ENCODE measurements at places on chromosomes 2 and 18. TPM values are rescaled to one million over a fixed set of nuclear protein-coding genes. Genes with fewer than 3 reads are reported as not detected.

- peaks cover 3% of the 10 kb centered on the region for H3K4me1 ChIP-seq
- peak overlapping the region; percentile 62 for H3K27ac ChIP-seq
- DNase-seq: peak; percentile 86
- peak overlapping the region; percentile 68 for H3K4me3 ChIP-seq
Observed at GRCh38 chr2:130727286-130727924, 1.5 kb upstream of the GPR148 start.

DNA sequence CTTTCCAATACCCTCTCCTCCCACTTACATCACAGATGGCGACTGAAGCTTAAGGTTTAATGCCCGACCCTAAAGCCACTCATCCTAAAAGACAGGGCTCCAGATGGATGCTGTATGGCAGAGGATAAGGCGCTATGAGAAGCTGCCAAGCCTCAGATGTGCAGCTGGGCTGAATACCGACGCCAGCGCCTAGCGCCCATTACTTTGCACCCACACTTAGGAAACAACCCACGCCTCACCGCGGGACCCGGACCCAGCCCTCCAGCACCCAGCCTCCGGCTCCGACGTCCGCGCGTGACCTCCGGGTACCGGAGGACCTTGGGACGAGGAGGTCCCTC lies 335 bp downstream of the TRAK2 start:
- H3K27me3 ChIP-seq: no peaks in the 10 kb centered on the region
- peak overlapping the region; percentile 94 for H3K27ac ChIP-seq
- H3K4me3 ChIP-seq: peak overlapping the region; percentile 98
- H3K36me3 ChIP-seq: peaks cover 3% of the 10 kb centered on the region

GPR45 gene
- total RNA-seq: not detected

DNA sequence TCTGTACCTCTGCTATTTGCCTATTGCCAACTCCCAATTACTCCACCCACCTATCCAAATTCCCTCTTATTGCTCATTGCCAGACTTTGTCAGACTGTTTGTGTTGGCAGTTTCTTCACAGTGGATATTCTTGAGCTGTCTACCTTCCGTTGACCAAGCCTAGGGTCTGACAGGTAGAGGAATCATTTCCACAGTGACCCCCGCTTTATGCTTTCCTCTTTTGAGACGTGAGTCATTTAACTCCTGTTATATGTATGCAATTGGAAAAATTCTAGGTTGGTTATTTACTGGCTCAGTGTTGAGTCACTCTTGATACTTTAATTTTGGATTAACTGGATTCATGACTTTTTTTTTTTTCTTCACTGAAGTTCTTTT lies 187.7 kb downstream of the IRS1 start:
- H3K4me3 ChIP-seq: no peak overlapping the region
- H3K27ac ChIP-seq: no peak overlapping the region
- peaks cover 4% of the 10 kb centered on the region for H3K4me1 ChIP-seq
- no peaks in the 10 kb centered on the region for H3K36me3 ChIP-seq
- H3K27me3 ChIP-seq: no peaks in the 10 kb centered on the region

DNA sequence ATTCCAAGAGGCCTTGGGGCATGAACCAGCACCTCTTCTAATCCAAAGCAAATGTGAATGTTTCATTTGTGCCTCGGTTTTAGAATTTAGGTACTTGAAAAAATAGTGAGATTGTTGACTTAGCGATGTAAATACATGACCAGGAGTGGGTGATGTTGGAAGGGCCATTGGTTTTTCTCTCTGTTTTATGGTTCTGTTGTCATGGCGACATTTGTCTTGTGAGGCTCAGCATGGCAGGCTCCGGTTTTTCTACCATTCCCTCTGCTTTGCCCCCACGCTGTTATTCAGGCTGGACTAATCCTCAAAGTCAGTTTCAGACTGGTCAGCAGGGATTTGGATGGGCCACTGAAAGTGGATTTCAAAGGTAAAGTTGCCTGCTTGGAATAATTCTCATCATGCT lies 255.4 kb downstream of the ALPK2 start:
- H3K27ac ChIP-seq: no peak overlapping the region
- H3K4me1 ChIP-seq: no peaks in the 10 kb centered on the region
- no peak overlapping the region for H3K4me3 ChIP-seq
- DNase-seq: no peak
- no peaks in the 10 kb centered on the region for H3K27me3 ChIP-seq

DNA sequence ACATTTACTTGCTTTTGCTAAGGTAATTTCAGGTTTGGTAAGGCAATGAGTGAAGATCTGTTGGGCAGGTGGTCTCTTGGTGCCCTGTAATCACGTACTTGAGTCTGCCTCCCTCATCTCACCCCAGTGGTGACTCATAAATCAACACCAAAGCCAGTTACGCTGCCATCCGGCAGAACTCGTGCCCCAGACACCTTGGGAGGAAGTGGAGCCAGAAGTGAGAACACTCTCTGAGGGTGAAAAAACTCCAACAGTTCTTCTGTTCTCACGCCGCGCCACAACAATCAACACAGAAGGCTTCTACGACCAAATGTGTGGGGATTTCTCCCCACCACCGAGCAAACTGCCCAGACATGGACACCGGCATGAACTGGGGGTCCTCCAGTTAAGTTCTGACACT lies 206.2 kb downstream of the ARL4C start:
- no peaks in the 10 kb centered on the region for H3K27me3 ChIP-seq
- H3K36me3 ChIP-seq: no peaks in the 10 kb centered on the region
- H3K4me1 ChIP-seq: peaks cover 20% of the 10 kb centered on the region
- no peak overlapping the region for H3K4me3 ChIP-seq
- H3K27ac ChIP-seq: peak overlapping the region; percentile 38

- DNase-seq: no peak
- no peaks in the 10 kb centered on the region for H3K36me3 ChIP-seq
- peak overlapping the region; percentile 82 for H3K27ac ChIP-seq
- H3K4me3 ChIP-seq: no peak overlapping the region
Observed at GRCh38 chr2:207782238-207783030, 12.7 kb upstream of the FZD5 start.

ZNF892 gene
- 18.0 TPM for total RNA-seq

DNA sequence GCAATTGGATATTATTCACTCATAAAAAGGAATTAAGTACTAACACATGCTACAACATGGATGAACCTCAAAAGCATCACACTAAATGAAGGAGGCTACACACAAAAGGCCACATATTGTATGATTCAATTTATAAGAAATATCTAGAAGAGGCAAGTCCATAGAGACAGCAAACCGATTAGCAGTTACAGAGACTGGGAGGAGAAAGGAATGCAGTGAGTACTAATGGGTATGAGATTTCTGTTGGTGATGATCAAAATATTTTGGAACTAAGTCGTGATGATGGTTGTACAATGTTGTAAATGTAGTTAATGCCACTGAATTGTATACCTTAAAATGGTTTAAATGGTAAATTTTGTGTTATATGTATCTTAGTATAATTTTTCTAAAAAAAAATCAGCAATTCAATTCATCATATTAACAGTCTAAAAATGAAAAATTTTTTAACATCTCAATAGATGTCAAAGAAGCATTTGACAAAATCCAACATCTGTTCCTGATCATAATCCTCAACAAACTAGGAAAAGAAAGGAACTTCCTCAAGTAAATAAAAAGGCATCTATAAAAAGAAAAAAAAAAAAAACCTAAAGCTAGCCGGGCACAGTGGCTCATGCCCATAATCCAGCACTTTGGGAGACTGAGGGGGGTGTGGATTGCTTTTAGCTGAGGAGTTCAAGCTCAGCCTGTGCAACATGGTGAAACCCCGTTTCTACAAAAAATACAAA lies 98.1 kb downstream of the TGIF1 start:
- H3K4me1 ChIP-seq: peaks cover 1% of the 10 kb centered on the region
- H3K36me3 ChIP-seq: no peaks in the 10 kb centered on the region
- H3K27me3 ChIP-seq: peaks cover 9% of the 10 kb centered on the region
- H3K4me3 ChIP-seq: no peak overlapping the region

GRCh38 chr2:136149011-136149410 lies 31.1 kb upstream of the CXCR4 start:
- H3K27ac ChIP-seq: no peak overlapping the region
- H3K27me3 ChIP-seq: peaks cover 4% of the 10 kb centered on the region
- no peak for DNase-seq
- no peaks in the 10 kb centered on the region for H3K36me3 ChIP-seq
- no peak overlapping the region for H3K4me3 ChIP-seq

DNA sequence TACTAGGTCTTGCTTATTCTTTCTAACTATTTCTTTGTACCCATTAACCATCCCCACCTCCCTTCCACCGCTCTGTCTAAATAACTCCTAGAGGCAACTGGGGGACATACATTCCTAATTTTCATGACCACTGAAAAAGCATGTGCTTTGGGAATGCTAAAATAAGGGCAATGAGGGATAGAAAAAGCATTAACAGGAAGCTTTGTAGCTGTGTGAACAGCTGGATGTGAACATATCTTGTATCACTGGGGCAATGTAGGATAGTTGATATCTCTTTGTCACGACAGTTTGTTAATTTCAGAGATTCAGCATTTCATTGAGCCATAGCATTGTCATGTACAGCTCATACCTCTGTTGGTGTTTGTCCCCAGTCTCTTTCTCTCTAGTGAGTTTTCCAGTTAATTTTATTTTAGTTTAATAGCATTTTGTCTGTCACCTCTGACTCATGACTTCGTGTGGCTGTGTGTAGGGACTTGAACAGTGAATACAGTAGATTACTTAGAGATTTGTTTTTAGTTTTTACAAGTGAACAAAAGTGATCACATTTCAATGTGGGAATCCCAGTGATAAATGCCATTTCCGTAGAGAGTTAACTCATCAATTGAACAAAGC lies 230.3 kb upstream of the NRP2 start:
- DNase-seq: no peak
- peaks cover 2% of the 10 kb centered on the region for H3K4me1 ChIP-seq
- H3K27me3 ChIP-seq: no peaks in the 10 kb centered on the region
- no peak overlapping the region for H3K27ac ChIP-seq
